Hair follicular keratinocyte (primary cell): ENCODE measurements at places on chromosomes 3 and 15. TPM values are rescaled to one million over a fixed set of nuclear protein-coding genes. Genes with fewer than 3 reads are reported as not detected.

GOLGA6L9 gene
- 0.78 and 3.1 TPM in 2 replicates for total RNA-seq

MTFMT gene
- 25.4 and 32.6 TPM in 2 replicates for total RNA-seq

GLDN gene
- not detected in 2 replicates for total RNA-seq

UPK1B gene
- total RNA-seq, result 1.7 and 12.2 TPM in 2 replicates

SAXO2 gene
- total RNA-seq, result 0.55 and 0.68 TPM in 2 replicates

FANCD2OS gene
- total RNA-seq, result not detected in 2 replicates

MKRN2OS gene
- 1.1 and 1.8 TPM in 2 replicates for total RNA-seq
